ENCODE measurements at places on chromosomes 5 and 9. TPM values are rescaled to one million over a fixed set of nuclear protein-coding genes. Genes with fewer than 3 reads are reported as not detected.

PNPLA7 gene
- total RNA-seq = 1.8 TPM

ANKRD33B gene
- 0.84 TPM for total RNA-seq

CXXC5 gene
- 30.4 TPM for total RNA-seq

PAEP gene
- not detected for total RNA-seq

MLANA gene
- total RNA-seq = not detected

DBN1 gene
- 410 TPM for total RNA-seq

SPATA31A3 gene
- total RNA-seq = not detected

GRCh38 chr9:68706363-68707201, 1.5 kb downstream of the PIP5K1B start:
- H3K4me1 ChIP-seq = peaks cover 34% of the 10 kb centered on the region
- no peak overlapping the region for H3K27ac ChIP-seq
- H3K36me3 ChIP-seq = no peaks in the 10 kb centered on the region
- peak overlapping the region; percentile 95 for H3K4me3 ChIP-seq

- no peak for DNase-seq
- H3K36me3 ChIP-seq = peaks cover 2% of the 10 kb centered on the region
- H3K27ac ChIP-seq = no peak overlapping the region
- no peaks in the 10 kb centered on the region for H3K27me3 ChIP-seq
These were observed 8.7 kb downstream of the APTX start for GRCh38 chr9:32992595-32993238.

DNA sequence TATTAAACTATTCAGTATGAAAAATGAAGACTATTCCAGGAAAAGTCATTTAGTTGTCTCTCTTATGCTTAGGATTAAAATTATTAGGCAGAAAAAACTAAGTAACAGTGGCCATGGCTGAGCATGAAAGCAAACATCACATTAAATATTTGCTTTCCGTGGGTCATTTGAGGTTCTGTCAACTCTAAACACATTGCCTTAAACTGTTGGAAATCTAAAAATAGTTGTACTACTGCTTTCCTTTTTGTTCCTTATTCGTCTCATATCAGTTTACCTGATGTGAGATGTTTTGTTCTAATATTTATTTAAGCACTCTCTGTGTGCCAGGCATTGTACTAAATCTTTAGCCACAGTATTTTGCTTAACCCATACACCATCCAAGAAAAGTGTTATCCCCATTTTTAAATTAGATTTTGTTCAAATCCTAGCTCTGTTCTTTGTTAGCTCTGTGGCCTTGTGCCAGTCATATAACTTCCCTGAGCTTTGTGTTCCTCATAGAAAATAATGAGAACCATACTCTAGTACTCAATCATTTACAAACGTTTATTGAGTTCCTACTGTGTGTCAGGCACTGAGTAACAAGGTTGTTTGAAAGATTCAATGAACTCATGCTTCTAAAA, 18.7 kb upstream of the ZNF608 start:
- no peaks in the 10 kb centered on the region for H3K27me3 ChIP-seq
- peaks cover 30% of the 10 kb centered on the region for H3K4me1 ChIP-seq
- no peak for DNase-seq
- H3K27ac ChIP-seq = no peak overlapping the region
- H3K4me3 ChIP-seq = no peak overlapping the region

DNA sequence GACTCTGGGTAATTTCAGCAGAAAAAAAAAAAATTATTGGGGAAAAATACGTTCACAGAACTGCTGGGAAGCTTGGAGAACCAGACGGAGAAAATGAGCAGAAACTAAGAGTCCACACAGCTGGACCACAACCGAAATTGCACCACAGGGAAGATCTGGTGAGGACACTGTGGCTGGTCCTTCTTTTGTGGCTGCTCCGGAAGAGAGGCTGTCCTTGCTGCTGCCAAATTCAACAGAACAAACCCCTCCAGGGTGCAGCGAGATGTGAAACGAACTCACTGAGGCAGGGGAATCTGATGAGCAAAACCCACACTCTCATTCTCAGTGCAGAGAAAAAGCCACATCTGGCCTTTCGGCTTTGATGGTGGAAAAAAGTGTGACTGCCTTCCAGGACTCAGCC, 200.0 kb downstream of the ACTL7B start:
- H3K4me1 ChIP-seq = no peaks in the 10 kb centered on the region
- H3K27me3 ChIP-seq = peaks cover 10% of the 10 kb centered on the region
- no peak overlapping the region for H3K27ac ChIP-seq
- peaks cover 5% of the 10 kb centered on the region for H3K36me3 ChIP-seq
- H3K4me3 ChIP-seq = no peak overlapping the region
- no peak for DNase-seq

- no peaks in the 10 kb centered on the region for H3K4me1 ChIP-seq
- no peak overlapping the region for H3K4me3 ChIP-seq
- DNase-seq = no peak
- H3K27ac ChIP-seq = no peak overlapping the region
These were observed 75.7 kb upstream of the PPP1R26 start for GRCh38 chr9:135403733-135404450.

DNA sequence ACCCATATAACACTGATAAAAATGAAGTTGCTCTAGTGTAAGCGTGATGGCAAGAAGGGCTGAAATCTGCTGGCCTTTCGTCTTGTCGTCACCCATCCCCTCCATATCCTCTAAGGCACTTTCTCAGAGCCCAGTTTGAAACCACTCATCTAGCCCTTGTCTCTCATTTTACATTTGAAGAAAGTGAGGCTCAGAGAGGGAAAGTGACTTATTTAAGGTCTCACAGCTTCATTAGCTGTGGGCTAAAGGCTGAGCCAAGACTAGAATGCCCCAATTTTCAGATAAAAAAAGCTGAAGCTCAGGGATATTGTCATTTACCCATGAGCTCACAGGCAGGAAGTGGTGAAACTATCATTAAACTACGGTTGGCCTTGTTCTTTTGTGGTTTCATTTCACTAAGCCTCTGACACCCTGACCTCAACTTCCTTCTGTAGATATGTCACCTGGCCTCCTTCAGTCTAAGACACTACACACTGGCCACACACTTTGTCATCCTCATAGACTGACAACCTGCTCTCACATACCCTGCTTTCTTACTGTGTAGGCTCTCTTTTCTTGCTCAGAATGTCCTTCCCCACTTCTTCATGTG, 176.7 kb upstream of the DMAC1 start:
- no peak overlapping the region for H3K4me3 ChIP-seq
- no peak for DNase-seq
- H3K4me1 ChIP-seq = peaks cover 23% of the 10 kb centered on the region
- H3K27ac ChIP-seq = no peak overlapping the region

DNA sequence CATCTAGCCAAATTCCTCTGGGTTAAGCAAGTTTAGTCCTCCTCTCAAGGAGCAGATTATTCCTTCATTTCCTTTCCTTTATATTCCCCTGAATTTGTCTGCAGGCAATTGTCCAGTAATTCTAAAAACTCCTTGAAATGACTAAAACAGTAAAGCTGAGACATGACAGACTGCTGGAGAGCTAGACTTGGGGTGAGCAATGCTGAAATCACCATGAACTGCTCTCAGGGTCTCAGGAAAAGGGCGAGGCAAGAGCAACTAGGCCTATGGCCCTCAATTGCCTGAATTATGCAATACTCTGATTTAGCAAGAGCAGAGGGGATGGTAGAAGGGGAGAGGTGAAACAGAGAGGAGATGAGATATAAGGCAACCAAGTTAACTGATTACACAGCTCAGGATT, 172.9 kb upstream of the NREP start:
- no peak overlapping the region for H3K27ac ChIP-seq
- H3K4me1 ChIP-seq = no peaks in the 10 kb centered on the region
- no peaks in the 10 kb centered on the region for H3K36me3 ChIP-seq
- DNase-seq = no peak

GRCh38 chr5:181187500-181188213, 17.3 kb downstream of the TRIM7 start:
- peak overlapping the region; percentile 99 for H3K4me3 ChIP-seq
- H3K4me1 ChIP-seq = peaks cover 47% of the 10 kb centered on the region
- peaks cover 57% of the 10 kb centered on the region for H3K27me3 ChIP-seq
- peak overlapping the region; percentile 94 for H3K27ac ChIP-seq

Data from neural crest cell (in vitro differentiated cells).